ENCODE measurements at places on chromosomes 12 and 14. TPM values are rescaled to one million over a fixed set of nuclear protein-coding genes. Genes with fewer than 3 reads are reported as not detected.

Gene MYBPC1
- total RNA-seq: not detected

Gene METAP2
- total RNA-seq: 108 TPM

Gene PZP
- not detected for total RNA-seq

Gene IL31
- total RNA-seq: not detected

Gene RNASE3
- total RNA-seq: not detected

Gene MAP3K12
- 20.6 TPM for total RNA-seq

Gene DNAH10
- 0.28 TPM for total RNA-seq

Gene CMA1
- not detected for total RNA-seq

Gene INSM2
- total RNA-seq: not detected

Gene CPNE8
- total RNA-seq: not detected

Gene OAS1
- not detected for total RNA-seq

Gene DHRS2
- total RNA-seq: 0.18 TPM

Gene PLEKHG7
- under 0.01 TPM for total RNA-seq

Gene CLEC1B
- not detected for total RNA-seq

Gene RAB3IP
- 2.7 TPM for total RNA-seq

Gene C12orf43
- total RNA-seq: 12.5 TPM

Gene TMTC1
- 31.9 TPM for total RNA-seq

Gene SPRYD4
- 1.4 TPM for total RNA-seq

Gene TEX52
- not detected for total RNA-seq

Gene IL22
- total RNA-seq: not detected

Gene PGF
- total RNA-seq: 0.28 TPM

Measured in IMR-90 (cell line).